ENCODE measurements at places on chromosomes 11 and 22.

DNA sequence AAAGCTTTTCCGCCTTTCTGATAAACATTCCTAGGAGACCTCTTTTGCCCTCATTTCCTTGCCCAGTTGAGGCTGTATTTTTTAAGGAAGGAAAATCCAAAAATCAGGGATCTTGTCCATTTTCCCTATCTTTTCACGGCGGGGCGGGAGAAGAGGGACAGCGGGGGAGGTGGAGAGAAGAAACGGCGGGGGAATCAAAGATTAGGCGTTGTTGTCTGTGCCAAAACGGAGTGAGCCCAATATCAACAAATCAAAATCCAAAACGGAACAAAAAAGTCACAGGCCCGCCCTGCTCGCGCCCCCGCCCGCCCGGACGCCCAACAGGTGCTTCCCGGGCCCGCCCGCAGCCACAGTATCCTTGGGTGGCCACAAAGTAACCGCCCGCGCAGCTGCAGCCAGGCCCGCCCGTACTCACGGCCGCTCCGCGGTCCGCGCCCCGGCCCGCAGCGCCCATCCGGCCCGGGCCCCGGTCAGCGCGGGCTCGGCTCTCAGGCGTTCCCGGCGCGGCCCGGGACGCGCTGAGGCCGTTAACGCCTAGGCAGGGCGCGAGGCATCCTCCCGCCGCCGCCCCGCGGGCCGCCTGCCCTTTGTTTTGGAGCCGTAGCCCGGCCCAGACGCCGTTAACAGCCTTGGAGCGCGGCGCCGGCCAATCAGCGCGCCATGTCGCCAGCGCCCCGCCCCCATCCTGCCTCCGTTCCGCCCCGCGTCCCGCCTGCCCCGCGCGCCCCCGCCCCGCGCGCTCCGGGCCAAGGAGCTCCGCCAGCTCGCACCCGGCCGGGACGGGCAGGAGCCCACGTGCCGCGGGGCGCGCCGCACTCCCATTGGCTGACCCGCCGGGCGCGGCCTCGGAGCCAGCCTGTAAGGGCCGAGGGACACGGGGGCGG is at the start of gene YPEL1:
YPEL1 (minus strand) TSS at position 595 of the 884 bp plus-strand sequence. CDS start 25,050 bp downstream, outside the sequence.
- peak; percentile 59 for DNase-seq

DNA sequence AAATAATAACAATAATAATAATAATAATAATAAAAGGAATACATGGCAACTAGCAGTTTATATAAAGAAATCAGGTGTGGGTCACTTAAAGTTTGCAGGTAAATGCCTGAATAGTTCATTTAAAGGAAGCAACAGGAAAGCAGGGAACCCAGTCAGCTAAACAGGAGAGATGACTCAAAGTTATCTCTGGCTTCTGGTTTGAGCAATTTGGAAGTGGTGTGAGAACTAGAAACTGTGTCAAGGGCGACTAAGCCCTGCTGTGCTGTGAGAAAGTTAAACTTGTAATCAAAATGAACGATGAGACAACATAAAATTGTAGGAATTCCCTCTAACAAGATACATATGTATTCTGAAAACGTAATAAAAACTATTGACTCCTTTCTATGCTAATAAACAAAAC is 35.5 kb downstream of the SLC22A9 start:
- DNase-seq: no peak

DNA sequence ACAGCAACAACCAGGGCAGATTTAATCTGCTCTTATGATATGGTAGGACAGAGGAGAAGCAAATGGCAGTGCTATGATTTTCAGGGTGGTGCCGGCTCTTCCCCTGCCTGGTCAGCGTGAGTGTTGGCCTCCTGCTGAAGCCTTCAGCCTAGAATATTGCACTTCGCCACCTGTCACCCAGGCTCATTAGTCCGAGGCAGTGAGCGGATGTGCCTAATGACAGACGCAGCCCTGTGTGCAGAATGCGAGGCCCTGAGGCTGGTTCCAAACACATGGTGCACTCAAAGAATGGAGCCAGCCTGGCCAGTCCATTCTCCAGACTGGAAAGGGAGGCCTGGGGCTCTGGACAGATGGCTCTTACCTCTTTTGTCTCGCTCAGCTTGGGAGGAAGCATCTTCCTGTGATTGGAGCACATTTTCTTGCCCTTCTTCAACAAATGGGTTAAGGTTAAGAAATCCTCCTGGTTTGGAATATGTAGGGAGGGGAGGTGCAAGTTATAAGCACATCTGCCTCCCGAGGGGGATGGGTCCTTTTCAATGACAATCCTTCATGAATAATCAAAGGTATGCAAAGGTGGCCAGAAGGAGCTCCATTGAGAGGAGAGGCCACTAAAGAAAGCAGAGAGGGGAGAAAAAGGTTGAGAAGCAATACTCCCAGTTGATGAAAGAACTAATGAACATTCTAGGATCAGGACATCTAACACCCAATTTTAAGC is 39.7 kb upstream of the GALNT18 start:
- peak; percentile 89 for DNase-seq

DNA sequence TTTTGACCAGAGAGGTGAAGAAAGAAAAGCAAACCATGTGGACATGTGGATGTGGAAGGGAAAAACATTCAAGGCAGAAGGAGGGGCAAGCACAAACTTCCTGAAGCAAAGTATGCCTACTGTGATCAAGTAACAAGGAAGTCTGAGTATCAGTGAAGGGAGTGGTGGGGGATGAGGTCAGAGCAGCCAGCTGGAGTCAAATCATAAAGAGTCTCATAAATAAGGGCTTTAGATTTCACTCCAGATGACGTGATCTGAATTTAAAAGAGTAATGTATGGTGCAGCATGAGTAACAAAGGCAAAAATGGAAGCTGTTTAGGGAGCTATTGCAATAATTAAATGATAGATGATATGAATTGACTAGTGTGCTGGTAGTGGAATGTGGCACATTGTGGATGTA is 665.4 kb upstream of the CCDC90B start:
- no peak for DNase-seq

- no peak for DNase-seq
These were observed 37.7 kb downstream of the POU2AF3 start for GRCh38 chr11:111336062-111336461.

- DNase-seq: no peak
These were observed 13.1 kb downstream of the PTPN5 start for GRCh38 chr11:18778468-18778867.

DNA sequence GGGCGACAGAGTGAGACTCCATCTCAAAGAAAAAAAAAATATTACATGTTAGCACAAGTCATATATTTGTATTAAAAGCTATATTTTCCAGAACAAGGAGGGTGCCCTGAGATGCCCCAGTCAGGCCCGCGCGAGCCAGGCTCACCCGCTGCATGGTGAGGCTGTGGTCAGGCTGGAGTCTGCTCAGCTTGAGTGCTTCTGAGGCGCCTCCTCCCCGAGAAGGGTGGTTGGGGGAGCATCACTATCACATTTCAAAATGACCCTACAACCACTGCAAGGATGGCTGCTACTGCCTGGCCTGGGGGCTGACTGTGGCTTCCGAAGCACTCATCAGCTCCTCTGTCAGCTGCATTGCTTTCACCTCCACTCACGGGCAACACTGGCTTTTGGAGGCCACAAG is 77.1 kb downstream of the SCUBE1 start:
- DNase-seq: no peak

GRCh38 chr11:106983261-106983660 is 35.0 kb downstream of the GUCY1A2 start:
- DNase-seq: no peak

GRCh38 chr22:29224859-29225410 is 19.2 kb downstream of the EMID1 start:
- DNase-seq: no peak

DNA sequence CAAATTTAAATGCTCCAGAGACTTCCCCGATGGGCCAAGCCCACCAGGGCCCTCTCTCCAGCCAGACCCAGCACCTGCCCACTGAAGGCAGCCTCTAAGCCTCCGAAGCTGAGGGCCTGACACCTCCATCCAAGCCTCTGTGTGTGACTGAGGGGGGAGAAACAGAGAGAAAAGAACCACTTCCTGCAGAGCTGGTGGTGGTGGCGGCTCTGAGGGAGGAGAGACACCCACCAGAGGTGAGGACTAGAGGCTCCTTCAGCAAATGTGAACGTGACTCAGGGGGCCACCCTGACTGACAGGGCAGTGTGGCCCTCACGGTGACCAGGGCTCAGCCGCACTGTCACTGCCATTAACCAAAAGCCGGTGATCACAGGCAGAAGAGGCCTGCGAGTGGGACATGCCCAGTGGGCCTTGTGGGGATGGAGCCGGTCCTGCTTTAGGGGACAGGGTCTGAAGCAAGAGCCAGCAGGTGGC is 31.0 kb upstream of the CD5 start:
- DNase-seq: no peak

GRCh38 chr11:113311536-113311935 is 2.8 kb upstream of the TTC12 start:
- DNase-seq: no peak

- peak; percentile 51 for DNase-seq
These were observed 1.6 kb upstream of the BCR start for GRCh38 chr22:23178512-23179254.

DNA sequence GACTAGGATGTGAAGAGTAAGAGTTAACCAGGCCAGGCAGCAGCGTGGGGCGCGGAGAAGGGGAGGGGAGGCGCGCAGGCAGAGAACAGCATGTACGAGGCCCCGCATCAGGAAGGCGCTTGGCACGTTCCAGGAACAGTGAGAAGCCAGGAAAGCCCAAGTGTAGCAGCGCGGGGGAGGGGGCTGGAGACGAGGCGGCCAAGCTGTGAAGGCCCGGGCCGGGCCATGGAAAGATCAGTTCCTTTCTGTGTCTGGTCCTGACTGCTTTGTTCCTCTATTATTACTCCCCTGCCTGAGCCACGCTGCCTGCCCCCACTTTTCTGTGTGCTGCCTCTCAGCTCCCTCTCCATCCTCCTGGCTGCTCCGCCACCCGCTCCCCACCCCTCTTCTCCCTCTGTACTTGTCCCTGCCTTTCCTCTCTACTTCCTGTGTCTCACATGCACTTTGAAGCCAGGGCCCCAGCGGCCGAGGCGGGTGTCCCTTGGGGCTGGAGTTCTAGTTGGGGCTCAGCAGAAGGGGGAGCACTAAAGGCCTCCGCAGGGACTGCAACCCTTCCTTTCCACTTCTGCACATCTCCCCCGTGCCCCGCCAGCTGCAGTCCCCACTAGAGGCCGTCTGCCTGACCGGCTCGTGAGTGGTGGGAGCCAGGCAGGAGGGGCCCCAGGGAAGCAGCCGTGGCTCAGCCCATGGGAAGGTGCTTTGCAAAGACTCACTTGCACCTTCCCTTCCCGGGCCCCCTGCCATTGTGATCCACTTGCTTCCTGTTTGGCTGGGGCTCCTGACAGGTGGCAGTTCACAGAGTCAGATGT is 63.7 kb downstream of the PRDM11 start:
- DNase-seq: peak; percentile 25

DNA sequence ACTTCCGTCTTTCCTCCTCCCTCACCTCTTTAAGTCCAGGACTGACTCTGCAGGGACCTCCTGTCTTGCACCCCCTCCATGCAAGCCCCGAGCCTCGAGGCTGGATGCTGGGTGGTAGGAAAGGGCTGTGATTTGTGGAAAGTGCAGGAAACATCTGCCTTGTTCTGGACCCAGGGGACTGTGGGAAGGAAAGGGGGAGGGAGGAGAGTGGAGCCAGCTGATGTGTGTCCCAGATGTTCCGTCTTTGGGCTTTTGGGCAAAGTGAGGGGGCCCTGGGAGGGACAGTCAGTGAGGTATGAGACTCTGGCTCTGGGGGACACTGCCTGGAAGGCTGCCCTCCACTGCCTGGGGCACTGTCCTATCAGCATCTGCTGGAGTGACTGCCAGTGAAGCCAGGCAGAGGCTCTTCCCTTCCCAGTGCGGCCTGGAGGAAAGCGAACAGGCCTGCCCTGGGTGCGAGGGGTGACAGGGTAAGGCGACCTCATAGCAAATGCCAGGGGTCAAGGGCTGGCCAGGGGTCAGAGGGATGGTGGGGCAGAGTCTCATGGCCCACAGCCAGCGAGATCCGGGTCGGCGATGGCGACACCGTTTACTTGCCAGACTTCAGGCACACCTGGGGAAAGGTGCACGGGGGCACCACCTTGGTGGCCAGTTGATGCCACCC is 1.7 kb downstream of the MRGPRD start:
- DNase-seq: no peak

- no peak for DNase-seq
These were observed 9.0 kb upstream of the CYTH4 start for GRCh38 chr22:37273126-37273845.

DNA sequence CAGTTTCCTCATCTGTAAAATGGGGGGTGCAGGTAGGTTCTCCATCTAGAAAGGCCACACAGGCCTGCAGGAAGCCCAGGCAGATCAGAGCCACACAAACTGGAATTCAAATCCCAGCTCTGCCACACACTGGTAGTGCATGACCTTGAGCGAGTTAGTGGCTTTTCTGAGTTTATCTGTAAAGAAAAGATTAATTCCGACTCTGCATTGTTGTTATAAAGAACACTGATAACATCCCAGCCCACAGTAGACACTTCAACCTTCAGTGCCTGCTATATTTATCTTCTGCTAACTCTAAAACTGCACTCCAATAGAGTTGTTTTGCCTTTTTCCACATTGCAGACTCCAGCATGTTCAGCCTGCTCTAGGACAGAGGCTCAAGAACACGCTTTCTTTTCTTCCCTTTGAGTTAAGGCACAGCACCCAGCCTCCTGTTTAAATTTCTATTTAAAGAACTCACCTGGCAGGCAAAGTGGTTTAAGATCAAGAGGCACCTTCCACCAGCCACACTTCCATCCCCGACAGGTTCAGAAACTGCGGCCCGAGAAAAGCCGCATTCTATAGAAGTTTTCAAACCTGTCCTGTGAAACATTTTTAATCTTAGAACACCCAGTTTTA is 133.9 kb downstream of the PLEKHA7 start:
- DNase-seq: no peak

DNA sequence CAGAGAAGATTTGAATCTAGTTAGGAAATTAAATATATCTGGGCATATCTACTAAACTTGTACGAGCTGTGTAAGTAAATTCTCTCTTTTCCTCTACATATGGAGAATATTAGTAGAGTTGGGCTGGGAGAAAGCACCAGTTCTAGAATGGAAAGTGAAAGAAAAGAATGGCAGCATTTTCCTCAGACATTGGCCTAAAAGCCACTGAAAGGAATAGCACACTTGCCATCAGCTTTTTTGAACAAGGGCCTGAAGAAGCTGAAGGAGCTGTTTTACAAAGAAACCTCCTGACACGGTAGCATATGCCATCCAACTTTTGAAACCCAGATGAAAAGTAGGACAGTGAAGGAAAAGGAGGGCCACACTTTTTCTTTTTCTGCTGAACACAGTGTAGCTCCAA is 1563.7 kb upstream of the TENM4 start:
- DNase-seq: no peak

DNA sequence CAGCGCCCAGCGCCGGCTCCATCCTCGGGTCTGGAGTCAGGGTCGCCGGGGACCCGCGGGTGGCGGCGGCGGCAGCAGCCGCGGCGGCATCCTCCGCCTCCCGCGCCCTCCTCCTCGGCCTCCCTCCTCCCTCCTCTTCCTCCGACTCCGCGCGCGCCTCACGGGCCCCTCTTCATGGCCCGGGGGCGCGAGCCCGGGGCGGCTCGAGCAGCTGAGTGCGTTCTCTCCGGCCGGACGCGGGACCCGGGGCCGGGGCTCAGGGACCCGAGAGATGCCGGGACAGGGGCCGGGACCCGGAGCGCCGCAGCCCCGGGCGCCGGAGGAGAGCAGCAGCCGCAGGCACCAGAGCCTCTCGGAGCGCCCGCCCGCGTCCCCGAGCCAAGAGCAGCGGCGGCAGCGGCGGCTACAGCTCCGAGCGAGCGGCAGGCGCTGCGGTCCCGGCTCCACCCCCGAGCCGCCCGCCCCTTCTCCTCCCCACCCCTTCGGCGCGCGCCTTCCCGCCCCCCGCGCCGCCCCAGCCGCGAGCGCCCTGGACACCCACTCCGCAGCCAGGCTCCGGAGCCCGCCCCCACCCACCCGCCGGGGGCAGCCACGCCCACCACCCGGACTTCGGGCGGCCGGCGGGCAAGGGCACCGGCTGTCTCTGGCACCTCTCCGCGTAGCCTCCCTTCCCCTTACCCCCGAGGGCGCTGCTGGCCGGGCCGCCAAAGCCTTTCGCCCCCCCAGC is at the start of gene CHST1:
CHST1 (minus strand) TSS at position 417 of the 727 bp plus-strand sequence. CDS start 14,699 bp downstream, outside the sequence.
- no peak for DNase-seq

Measured in cerebellar nuclear complex (tissue), 1 donor.